ENCODE measurements at places on chromosomes 7 and 10.
A peak's percentile ranks its signal among the peaks of the same experiment; 100 is the strongest.

GRCh38 chr7:574661-575395, 55.2 kb upstream of the PDGFA start:
- DNase-seq, result no peak
- no peaks in the 10 kb centered on the region for H3K36me3 ChIP-seq
- H3K4me3 ChIP-seq, result no peak overlapping the region
- H3K27ac ChIP-seq, result peak overlapping the region; percentile 16

- peaks cover 13% of the 10 kb centered on the region for H3K36me3 ChIP-seq
- DNase-seq, result no peak
- H3K27ac ChIP-seq, result no peak overlapping the region
- no peaks in the 10 kb centered on the region for H3K27me3 ChIP-seq
- no peak overlapping the region for H3K4me3 ChIP-seq
Observed at GRCh38 chr7:96131525-96131924, 190.4 kb downstream of the SLC25A13 start.

- no peaks in the 10 kb centered on the region for H3K36me3 ChIP-seq
- no peak overlapping the region for H3K4me3 ChIP-seq
- no peak overlapping the region for H3K27ac ChIP-seq
Observed at GRCh38 chr10:5502571-5503476, 3.5 kb upstream of the CALML5 start.

GRCh38 chr7:90262438-90262837, 17.5 kb downstream of the CFAP69 start:
- H3K27me3 ChIP-seq, result no peaks in the 10 kb centered on the region
- DNase-seq, result no peak
- H3K27ac ChIP-seq, result no peak overlapping the region
- no peaks in the 10 kb centered on the region for H3K36me3 ChIP-seq
- no peak overlapping the region for H3K4me3 ChIP-seq

- H3K4me3 ChIP-seq, result no peak overlapping the region
- H3K27me3 ChIP-seq, result no peaks in the 10 kb centered on the region
- peaks cover 3% of the 10 kb centered on the region for H3K4me1 ChIP-seq
- H3K27ac ChIP-seq, result no peak overlapping the region
Observed at GRCh38 chr10:28431139-28431538, 101.8 kb upstream of the WAC start.

- H3K4me3 ChIP-seq, result no peak overlapping the region
- H3K27me3 ChIP-seq, result no peaks in the 10 kb centered on the region
- no peaks in the 10 kb centered on the region for H3K36me3 ChIP-seq
- no peak overlapping the region for H3K27ac ChIP-seq
Observed at GRCh38 chr7:23418046-23418445, 52.2 kb downstream of the IGF2BP3 start.

GRCh38 chr10:22620929-22621328, 93.4 kb downstream of the PIP4K2A start:
- no peaks in the 10 kb centered on the region for H3K36me3 ChIP-seq
- no peak for DNase-seq
- peaks cover 5% of the 10 kb centered on the region for H3K4me1 ChIP-seq
- peak overlapping the region; percentile 47 for H3K27ac ChIP-seq

GRCh38 chr7:149811221-149811620, 27.0 kb upstream of the ZNF862 start:
- no peaks in the 10 kb centered on the region for H3K4me1 ChIP-seq
- no peak for DNase-seq
- no peak overlapping the region for H3K4me3 ChIP-seq
- no peaks in the 10 kb centered on the region for H3K27me3 ChIP-seq
- no peak overlapping the region for H3K27ac ChIP-seq
- no peaks in the 10 kb centered on the region for H3K36me3 ChIP-seq

DNA sequence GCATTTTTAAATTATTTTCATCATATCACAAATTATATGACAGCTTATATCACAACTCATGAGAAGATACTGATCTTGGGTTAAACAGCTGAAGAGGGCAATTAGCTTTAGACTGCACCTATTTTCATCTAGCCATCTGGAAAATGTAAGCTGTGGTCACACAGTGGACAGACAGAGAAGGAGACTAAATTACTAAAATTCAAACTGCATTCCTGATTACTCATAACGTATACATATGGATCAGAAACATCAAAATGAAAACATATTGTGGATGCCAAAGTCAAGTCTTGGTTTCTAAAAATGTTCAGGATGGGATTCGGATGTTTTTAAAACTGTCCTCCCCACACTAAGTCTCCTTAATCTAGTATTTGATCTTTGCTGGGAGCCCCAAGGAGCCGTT, 6.6 kb downstream of the BBIP1 start:
- H3K4me3 ChIP-seq, result no peak overlapping the region
- H3K27ac ChIP-seq, result no peak overlapping the region
- H3K4me1 ChIP-seq, result no peaks in the 10 kb centered on the region
- no peak for DNase-seq
- H3K27me3 ChIP-seq, result no peaks in the 10 kb centered on the region

DNA sequence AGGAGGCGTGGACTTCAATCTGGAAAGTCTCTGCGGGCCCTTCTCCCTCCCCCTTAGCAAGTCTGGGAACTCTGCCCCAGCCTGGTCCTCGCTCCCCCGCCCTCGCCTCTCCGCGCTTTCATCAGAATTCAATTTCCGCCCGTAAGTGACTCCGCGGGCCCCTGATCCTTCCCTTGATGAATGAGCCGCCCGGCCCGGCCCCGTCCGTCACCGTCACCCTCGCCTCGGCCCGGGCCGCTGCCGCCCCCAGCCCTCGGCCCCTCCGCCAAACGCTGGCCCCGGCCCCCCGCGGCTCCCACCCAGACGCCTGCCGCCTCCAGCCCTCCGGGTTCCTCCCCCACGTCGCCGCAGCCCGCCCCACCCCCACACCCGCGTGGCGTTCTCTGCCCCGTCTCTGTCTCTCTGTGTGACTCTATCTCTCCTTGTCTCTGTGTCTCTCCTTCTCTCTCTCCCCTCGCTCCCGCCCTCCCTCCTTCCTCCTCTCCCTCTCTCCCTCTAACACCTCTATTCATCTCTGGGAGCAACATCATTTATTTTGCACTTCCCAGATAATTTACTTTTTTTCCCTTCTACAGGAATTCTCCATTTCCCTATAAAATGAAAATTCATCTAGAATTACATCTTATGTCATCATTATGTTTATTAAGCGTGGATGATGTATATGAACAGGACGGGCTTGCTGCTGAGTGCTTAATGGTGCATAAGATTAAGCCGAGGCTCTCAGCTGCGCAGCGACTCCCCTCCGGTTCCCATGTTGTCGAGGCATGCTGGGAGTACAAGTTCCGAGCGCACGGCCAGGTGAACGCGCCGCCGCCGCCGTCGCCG, 91.2 kb upstream of the PAX2 start:
- peaks cover 3% of the 10 kb centered on the region for H3K4me1 ChIP-seq
- H3K4me3 ChIP-seq, result peak overlapping the region; percentile 18
- no peaks in the 10 kb centered on the region for H3K36me3 ChIP-seq

GRCh38 chr7:118918556-118918955, 694.1 kb downstream of the ANKRD7 start:
- no peaks in the 10 kb centered on the region for H3K27me3 ChIP-seq
- no peaks in the 10 kb centered on the region for H3K36me3 ChIP-seq
- no peak for DNase-seq
- no peak overlapping the region for H3K27ac ChIP-seq
- H3K4me1 ChIP-seq, result no peaks in the 10 kb centered on the region

- no peak overlapping the region for H3K27ac ChIP-seq
- DNase-seq, result no peak
- no peaks in the 10 kb centered on the region for H3K4me1 ChIP-seq
- H3K4me3 ChIP-seq, result no peak overlapping the region
- H3K27me3 ChIP-seq, result no peaks in the 10 kb centered on the region
- no peaks in the 10 kb centered on the region for H3K36me3 ChIP-seq
Observed at GRCh38 chr7:143494622-143495021, 16.9 kb downstream of the TAS2R41 start.

- no peak for DNase-seq
- H3K4me1 ChIP-seq, result no peaks in the 10 kb centered on the region
- no peak overlapping the region for H3K27ac ChIP-seq
- no peaks in the 10 kb centered on the region for H3K27me3 ChIP-seq
Observed at GRCh38 chr10:95729323-95730055, 26.5 kb upstream of the ENTPD1 start.

- H3K27me3 ChIP-seq, result no peaks in the 10 kb centered on the region
- no peak overlapping the region for H3K4me3 ChIP-seq
- H3K4me1 ChIP-seq, result no peaks in the 10 kb centered on the region
- no peaks in the 10 kb centered on the region for H3K36me3 ChIP-seq
Observed at GRCh38 chr7:7505915-7506314, 29.8 kb downstream of the COL28A1 start.

DNA sequence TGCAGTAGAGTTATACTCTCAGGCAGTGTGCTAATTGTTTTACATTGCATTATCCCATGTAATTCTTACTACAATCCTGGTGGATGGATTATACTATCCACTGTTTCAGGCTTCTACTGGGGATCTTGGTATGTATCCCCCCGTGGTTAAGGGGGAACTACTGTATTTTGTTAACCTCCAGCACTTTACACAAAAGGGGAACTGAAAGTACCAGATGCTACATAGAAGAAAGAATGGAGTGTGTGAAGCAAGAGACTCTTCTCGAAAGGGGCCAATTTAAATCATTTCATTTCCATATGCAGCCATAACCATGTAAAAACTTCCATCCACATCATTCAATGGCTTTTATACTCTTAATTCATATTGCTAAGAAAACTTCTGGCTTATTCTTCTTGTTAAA, 69.4 kb downstream of the C1GALT1 start:
- no peaks in the 10 kb centered on the region for H3K27me3 ChIP-seq
- H3K4me3 ChIP-seq, result no peak overlapping the region
- H3K36me3 ChIP-seq, result no peaks in the 10 kb centered on the region
- DNase-seq, result no peak

GRCh38 chr10:79948976-79949722, at the start of gene SFTPD:
Gene SFTPD, minus strand, starts transcription at chr10:79949105. Its CDS starts 2,446 bp downstream, at chr10:79946659.
- no peaks in the 10 kb centered on the region for H3K36me3 ChIP-seq
- no peak for DNase-seq
- H3K27ac ChIP-seq, result no peak within 1 kb of the TSS
- H3K4me3 ChIP-seq, result no peak within 1 kb of the TSS
- H3K27me3 ChIP-seq, result no peaks in the 10 kb centered on the region

GRCh38 chr10:64506963-64507362, 985.8 kb downstream of the REEP3 start:
- no peak overlapping the region for H3K4me3 ChIP-seq
- H3K36me3 ChIP-seq, result no peaks in the 10 kb centered on the region
- no peak for DNase-seq
- H3K27me3 ChIP-seq, result no peaks in the 10 kb centered on the region
- no peaks in the 10 kb centered on the region for H3K4me1 ChIP-seq

DNA sequence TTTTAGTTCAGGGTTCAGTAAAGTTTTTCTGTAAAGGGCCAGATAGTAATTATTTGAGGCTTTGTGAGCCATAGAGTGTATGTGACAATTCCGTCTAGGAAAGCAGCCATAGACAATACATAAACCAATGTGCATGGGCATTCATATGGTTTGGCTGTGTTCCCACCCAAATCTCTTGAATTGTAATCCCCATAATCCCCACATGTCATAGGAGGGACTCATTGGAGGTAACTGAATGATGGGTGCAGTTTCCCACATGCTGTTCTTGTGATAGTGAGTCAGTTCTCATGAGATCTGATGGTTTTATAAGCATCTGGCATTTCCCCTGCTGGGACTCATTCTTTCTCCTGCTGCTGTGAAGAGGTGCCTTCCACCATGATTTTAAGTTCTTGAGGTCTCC, 29.9 kb downstream of the SEC61G start:
- no peaks in the 10 kb centered on the region for H3K36me3 ChIP-seq
- no peaks in the 10 kb centered on the region for H3K4me1 ChIP-seq
- no peak overlapping the region for H3K4me3 ChIP-seq
- H3K27me3 ChIP-seq, result no peaks in the 10 kb centered on the region
- DNase-seq, result no peak
- H3K27ac ChIP-seq, result no peak overlapping the region

DNA sequence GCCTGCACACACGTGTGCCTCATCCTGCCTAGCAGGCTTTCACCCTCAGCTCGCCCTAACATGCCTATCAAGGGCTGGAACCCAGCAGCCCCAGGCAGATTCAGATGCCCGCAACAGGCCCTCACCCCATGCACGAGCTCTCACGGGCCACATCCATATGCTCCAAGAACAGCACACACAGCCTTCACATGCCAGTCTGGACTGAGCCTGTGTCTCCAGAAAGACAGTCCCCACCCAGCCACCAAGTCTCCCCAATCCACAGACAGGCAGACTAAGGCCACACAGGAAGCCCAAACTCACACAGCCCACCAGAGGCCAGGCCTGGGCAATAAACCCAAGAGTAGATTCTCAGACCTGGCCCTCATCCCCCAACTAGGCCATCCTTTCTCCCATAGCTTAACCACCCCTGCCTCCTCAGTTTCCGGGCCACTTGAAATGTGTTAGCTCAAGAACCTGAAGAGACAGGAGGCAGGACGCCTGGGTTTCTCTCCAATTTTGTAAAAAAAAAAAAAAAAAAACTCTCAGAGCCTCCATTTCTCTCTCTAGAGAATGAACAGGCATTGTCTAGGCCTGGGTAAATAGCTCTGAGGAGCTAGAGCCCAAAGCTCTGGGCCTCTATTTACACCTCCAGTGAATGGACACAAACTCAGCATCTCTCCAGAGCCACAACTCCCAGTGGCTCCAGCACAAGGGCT, 6.8 kb downstream of the LDB1 start:
- H3K27ac ChIP-seq, result peak overlapping the region; percentile 19
- peaks cover 31% of the 10 kb centered on the region for H3K36me3 ChIP-seq
- H3K4me1 ChIP-seq, result peaks cover 51% of the 10 kb centered on the region
- H3K27me3 ChIP-seq, result no peaks in the 10 kb centered on the region

- H3K27ac ChIP-seq, result no peak overlapping the region
- no peaks in the 10 kb centered on the region for H3K36me3 ChIP-seq
- no peak overlapping the region for H3K4me3 ChIP-seq
- no peaks in the 10 kb centered on the region for H3K4me1 ChIP-seq
Observed at GRCh38 chr7:14013898-14014297, 24.4 kb upstream of the ETV1 start.

GRCh38 chr7:28480595-28480994, 68.3 kb downstream of the CREB5 start:
- DNase-seq, result no peak
- H3K27ac ChIP-seq, result no peak overlapping the region
- no peak overlapping the region for H3K4me3 ChIP-seq
- no peaks in the 10 kb centered on the region for H3K27me3 ChIP-seq
- H3K36me3 ChIP-seq, result no peaks in the 10 kb centered on the region
- H3K4me1 ChIP-seq, result no peaks in the 10 kb centered on the region

DNA sequence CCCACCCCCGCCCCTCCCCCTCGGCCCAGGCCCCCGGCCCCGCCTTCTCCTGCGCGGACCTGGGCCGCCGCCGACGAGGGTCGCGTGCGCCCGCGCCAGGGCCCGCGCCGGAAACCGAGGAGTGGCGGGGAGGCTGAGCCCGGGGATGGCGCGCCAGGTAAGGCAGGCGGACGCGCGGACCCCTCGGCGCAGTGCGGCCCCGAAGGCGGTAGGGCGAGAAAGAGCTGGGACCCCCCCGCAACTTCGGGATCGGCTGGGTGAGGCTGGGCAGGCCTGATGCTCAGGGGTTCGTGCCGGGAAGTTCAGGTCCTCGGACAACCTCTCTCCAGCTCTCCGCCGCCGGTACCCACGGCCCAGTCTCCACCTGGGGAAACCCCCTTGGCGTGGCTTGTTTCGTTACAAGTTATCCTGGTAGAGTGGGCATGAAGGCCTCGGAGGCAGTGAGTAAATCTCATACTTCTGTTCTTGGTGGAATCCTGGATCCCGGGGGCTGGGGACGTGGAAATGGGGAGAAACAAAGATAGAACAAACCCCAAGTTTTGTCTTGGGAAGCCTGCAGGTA, 58.4 kb downstream of the ZNF467 start:
- H3K27me3 ChIP-seq, result no peaks in the 10 kb centered on the region
- no peak for DNase-seq
- peak overlapping the region; percentile 83 for H3K27ac ChIP-seq
- peak overlapping the region; percentile 86 for H3K4me3 ChIP-seq
